ENCODE measurements at places on chromosomes 12 and 14.

DNA sequence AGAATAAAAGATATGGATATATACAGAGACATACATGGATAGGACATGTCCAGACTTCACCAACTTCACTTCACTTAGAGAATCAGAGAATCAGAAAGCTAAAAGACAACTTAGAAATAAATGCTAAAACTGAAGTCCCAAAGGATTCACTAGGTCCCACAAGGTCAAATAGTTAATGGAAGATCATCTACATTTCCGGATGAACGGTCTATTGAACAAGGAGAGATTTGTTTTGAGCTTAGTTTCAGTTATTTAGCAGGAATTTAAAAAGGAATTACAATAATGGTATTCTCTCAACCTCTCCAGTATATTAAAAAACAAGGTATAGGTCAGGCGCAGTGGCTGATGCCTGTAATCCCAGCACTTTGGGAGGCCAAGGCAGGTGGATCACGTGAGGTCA, 187.0 kb downstream of the MED13L start:
- no peak for DNase-seq

DNA sequence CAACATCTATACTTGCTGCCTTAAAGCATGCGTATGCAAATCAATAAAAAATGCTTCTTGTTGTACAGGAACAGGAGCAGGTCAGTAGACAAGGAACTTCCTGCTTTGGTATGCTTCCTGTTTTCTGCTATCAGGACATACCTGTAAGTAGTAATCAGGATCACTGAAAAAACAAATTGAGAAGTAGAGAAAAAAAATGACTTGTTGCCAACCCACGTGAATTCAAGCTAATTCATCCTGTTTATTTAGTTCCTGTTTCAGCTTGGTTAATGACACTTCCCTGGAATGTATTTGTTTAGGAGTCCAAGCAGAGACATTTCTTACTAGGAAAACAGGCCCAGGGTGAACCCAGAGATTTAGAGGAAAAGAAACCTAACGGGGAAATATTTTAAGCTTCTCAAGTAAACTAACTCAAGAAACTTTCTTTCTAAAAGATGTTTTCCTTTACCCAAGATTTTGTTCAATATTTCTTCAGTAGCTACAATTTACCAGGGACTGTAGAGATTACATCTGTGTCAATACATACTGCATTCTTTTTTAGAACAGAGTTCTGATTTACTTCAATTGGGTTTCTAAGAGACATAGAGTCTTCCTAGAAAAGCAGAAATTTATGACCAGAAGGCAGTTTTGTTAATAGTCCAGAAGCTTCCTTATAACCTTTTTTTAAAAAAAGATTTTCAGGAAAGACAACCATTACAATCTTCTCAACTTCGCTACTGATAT, 124.2 kb downstream of the PAWR start:
- no peak for DNase-seq

DNA sequence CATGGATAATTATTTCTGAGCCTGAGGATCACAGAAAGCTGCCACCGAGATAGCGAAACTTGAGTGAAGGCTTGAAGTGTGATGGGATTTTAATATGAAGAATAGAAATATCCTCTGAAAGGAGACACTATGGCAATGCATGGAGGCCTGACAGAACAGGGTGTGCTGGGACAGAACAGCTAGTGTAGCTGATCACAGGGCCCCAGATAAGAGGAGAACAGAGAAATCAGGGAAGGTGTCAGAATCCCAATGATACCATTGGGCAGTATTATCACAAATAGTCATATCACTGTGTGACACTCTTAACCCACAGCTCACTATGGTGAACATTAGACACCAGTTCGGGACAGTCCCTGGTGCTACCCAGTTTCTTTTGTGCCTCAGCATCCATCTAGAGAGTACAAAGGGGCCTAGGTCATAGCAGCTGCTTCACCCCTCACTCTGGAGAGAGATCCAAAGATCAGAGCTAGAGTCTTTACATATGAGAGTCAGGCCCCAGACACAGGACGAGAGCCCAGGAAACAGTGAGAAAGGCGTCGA, 506 bp upstream of the OR10P1 start:
- no peak for DNase-seq

DNA sequence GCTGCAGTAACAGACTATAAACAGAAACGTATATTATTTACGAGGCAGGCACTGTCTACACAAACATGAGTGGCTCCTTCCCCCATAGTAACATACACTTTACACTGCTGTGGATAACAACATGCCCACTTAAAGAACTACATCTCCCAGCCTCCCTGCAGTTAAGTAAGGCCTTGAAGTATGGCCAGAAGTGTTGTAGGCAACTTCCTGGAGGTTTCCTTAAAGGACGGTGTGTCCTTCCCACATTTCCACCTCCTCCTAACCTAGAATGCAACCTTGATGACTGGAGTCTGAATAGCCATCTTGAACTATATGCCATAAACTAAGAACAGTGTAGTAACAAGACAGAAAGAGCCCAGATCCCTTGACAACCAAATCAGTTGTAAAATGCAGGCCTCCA, 20.3 kb downstream of the MED13L start:
- no peak for DNase-seq

GRCh38 chr12:14981049-14981448, 8.2 kb downstream of the PDE6H start:
- DNase-seq: no peak

DNA sequence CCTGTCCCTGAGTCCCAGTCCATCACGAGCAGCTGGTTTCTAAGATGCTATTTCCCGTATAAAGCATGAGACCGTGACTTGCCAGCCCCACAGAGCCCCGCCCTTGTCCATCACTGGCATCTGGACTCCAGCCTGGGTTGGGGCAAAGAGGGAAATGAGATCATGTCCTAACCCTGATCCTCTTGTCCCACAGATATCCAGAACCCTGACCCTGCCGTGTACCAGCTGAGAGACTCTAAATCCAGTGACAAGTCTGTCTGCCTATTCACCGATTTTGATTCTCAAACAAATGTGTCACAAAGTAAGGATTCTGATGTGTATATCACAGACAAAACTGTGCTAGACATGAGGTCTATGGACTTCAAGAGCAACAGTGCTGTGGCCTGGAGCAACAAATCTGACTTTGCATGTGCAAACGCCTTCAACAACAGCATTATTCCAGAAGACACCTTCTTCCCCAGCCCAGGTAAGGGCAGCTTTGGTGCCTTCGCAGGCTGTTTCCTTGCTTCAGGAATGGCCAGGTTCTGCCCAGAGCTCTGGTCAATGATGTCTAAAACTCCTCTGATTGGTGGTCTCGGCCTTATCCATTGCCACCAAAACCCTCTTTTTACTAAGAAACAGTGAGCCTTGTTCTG, 41.6 kb downstream of the DAD1 start:
- peak; percentile 56 for DNase-seq

DNA sequence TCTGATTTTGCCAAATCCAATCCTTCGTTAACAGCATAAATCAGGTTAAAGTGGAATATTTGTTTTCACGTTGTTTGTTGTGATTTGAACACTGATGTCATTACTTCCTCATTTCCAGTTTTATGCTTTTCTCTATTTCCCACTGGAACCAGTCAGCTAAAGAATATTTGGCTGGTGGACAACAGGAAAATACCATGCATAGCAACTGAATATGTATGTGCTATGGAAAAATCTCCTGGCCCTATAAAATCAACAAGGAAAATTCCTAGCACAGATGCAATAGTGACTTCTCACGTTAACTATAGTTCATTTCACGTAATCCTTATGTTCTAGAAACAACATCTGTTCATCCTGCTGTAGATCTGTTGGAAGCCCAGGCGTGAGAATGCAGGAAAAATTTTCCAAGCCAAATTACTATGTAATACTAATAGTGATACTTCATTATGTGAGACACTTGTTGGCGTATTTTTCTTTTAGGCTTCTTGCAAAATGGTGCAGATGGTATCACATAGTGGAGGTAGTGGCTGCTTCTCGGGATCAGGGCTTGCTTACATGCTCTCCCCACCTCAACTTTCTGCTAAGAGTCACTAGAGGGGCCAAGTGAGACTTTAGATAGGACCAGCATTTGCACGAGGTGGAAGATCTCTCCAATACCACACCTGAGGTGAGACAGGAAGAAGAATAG, 86.3 kb upstream of the USP44 start:
- no peak for DNase-seq
